NCI-H1092 treated with DMSO at 0.1 percent for 48 hours (cell line): ENCODE measurements at places on chromosomes 16 and 17.

DNA sequence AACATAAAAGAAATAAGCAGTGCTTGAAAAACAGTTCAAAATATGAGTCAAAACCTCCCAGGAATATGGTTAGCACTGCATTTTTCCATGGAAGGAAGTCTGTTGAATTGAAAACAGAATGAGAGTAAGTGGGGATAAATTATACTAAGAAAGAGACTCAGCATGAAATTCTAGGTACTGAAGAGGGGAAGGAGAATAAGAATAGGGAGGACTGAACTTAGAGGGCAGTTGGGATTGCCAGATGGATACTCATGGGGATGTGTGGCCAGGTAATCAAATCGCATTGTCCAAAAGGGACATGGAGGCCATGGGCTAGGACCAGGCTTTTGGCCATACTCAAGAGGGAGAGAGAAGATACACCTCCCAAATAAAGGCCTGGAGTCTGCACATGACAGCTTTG is 247.9 kb downstream of the CDH13 start:
- DNase-seq = no peak

GRCh38 chr16:80803339-80804055 is 901 bp downstream of the CDYL2 start:
- DNase-seq = no peak

- no peak for DNase-seq
Measured at GRCh38 chr16:82358606-82359221, 188.7 kb upstream of the MPHOSPH6 start.

DNA sequence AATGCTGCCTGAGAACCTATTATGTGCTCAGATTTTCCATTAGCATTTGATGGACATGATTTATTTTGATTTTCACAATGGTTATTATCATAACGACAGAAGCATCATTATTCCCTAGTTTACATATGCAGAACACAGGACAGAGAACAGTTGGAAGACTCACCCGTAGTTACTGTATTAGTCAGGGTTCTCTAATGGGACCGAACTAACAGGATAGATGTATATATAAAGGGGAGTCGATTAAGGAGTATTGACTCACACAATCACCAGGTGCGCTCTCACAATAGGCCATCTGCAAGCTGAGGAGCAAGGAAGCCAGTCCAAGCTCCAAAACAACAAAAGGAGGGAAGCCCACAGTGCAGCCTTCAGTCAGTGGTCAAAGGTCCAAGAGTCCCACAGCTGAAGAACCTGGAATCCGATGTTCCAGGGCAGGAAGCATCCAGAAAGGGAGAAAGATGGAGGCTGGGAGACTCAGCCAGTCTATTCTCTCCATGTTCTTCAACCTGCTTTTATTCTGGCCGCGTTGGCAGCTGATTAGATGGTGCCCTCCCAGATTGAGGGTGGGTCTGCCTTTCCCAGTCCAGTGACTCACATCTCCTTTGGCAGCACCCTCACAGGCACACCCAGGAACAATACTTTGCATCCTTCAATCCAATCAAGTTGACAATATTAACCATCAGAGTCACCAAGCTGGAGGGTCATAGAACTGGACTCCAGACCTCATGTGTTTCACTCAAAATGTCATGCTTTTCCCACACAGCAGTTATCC is 92.7 kb upstream of the XYLT1 start:
- DNase-seq = no peak

DNA sequence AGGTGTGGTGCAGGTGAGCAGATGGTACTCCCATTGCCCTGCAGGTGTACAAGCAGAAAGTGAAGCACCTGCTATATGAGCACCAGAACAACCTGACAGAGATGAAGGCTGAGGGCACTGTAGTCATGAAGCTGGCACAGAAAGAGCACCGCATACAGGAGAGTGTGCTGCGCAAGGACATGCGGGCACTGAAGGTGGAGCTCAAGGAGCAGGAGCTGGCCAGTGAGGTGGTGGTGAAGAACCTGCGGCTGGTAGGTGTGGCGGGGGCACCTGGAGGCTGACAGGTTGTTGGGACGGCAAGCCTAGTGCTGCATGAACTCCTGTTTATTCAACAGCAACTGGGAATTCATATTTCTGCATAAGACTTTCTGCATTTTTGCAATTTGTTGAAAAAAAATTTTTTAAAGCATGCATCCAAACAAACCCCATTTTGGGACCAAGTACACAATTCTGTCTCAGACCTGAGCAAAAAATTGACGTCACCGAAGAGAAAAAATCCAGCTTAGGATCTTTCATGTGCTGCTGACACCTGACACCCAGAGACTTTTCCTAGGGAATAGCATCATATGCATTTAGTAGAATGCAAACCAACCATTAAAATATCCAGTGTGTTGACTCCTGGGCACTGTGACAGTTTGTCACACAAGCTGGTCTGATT is 13.5 kb upstream of the DBNDD1 start:
- DNase-seq = no peak

DNA sequence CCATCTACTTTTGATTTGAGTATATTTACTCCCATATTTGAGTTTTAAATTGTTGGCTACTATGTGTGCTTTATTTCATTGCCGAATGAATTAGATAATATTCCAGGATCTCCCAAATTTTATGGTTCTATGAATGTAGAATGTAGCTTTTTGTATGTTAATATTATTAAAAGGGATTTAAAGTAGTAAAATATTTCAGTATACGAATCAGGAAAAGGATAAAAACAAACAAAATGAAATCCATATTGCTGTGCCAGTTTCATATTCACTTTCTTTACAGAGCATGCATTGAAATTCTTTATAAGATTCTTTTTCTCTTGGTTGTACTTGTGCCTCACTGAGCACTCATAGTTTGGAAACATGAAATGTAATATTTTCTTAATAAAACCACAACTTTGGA is 155.1 kb downstream of the CHD9 start:
- no peak for DNase-seq

GRCh38 chr16:3089717-3090592 is 9.1 kb downstream of the ZSCAN10 start:
- peak; percentile 32 for DNase-seq

- DNase-seq = no peak
Measured at GRCh38 chr17:49965524-49965909, 3.5 kb upstream of the DLX4 start.

DNA sequence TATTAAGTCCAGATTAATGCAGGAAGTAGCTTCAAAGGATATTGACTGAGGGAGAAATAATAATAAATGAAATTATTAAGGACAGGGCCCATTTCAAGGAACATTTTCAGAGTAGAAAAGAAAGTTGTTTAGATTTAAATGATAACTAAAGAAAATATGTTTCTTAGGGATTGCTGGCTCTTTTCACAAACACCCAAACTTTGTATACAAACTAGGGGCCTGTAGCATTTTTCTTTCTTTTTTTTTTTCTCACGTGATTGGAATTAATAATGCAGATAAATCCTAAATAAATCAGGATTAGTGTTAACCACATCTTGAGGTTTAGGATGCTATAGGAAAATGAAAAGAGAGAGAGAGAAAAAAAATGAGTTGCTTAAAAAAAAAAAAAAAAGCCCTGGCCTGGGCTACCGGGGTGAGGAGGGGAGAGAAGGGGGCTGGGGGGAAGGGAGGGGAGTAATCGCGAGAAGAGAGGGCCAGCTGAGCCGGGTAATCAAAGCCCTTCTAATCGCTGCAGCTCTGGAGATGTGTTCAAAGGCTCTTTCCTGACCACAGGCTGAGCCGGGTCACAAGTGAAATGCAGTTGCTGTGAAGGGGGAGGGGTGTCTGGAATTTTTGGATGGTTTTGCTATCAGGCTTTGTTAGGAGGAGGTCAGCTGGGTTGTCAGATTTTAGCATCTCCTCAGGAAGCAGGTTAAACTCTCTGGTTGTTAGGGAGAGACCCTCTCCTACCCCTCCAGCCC is 104.6 kb upstream of the ZFHX3 start:
- DNase-seq = peak; percentile 16

- no peak for DNase-seq
Measured at GRCh38 chr17:72576289-72576759, 455.5 kb downstream of the SOX9 start.

DNA sequence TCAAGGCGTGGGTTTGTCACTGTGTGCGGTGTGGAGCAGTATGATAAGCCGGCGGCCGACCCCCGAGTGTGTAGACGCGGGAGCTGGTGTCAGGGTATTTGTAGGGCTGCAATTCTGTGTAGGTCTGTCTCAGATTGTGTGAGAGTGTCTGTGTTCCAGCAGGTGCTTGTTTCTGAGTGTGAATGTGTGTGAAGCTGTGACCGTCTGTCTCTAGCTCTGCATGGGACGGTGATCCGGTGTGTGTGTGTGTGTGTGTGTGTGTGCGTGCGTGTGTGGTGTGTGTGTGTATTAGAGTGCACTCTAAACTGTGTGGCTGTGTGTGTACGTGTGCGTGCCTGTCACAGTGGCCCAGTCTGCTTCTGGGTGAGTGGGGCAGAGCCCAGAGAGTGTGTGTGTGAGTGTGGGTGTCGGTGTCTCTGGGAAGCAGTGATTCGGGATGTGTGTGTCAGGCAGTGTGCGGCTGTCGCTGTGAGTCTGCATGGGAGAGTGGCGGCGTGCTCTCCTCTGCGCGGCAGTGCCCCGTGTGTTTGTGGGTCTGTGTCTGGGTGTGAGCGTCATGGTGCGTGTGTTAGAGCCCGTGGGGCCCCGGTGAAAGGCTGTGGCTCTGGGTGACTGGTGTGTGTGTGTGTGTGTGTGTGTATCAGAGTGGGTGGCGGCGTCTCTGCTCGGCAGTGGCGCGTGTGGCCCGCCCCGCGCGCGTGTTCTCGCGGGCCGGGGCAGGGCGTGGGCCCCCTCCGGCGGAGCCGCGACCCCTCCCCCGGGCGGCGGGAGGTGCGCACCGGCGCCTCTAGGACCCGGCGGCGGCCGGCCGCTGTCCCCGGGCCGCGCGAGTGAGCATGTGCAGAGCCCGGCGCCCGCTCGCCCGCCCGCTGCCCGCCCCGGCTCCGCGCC is at the start of gene WSCD1:
Gene WSCD1, plus strand, starts transcription at position 841 of the 891 bp plus-strand sequence. CDS start 10,280 bp downstream, outside the sequence.
- peak; percentile 14 for DNase-seq

- DNase-seq = no peak
Measured at GRCh38 chr17:48014595-48015111, 22.9 kb downstream of the COPZ2 start.

DNA sequence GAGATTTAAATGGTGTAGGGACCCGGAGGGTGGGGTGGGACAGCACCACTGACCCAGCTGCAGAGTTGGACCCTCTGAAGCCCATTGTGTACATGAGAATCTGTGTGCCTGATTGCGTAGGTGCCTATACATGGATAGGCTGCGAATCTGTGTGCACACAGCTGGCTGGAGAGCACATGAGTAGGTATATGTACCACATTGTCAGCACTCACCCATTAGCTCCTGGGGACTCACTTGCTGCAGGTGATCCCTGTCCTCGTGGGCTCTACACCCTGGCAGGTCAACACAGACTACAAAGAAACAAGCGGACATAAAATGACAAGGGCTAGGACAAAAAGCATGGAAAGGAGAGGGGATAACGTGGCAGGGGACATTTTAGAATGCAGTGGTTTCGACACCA is 11.3 kb upstream of the CETP start:
- no peak for DNase-seq

DNA sequence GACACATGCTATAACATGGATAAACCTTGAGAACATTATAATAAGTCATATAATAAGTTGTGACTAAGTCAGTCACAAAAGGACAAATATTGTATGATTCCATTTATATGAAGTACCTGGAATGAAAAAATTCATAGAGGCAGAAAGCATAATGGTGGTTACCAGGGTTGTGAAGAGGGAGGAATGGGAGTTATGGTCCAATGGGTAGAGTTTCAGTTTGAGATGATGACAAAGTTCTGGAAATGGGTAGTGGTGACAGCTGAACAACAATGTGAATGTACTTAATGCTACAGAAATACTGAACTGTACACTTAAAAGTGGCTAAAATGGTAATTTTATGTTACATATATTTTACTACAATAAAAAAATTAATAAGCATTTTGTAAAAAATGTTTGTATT is 49.7 kb downstream of the MYO1D start:
- DNase-seq = peak; percentile 69

GRCh38 chr17:57004944-57005579 is 27.1 kb downstream of the SCPEP1 start:
- no peak for DNase-seq

GRCh38 chr17:54727624-54728023 is 173.0 kb upstream of the TOM1L1 start:
- DNase-seq = no peak

DNA sequence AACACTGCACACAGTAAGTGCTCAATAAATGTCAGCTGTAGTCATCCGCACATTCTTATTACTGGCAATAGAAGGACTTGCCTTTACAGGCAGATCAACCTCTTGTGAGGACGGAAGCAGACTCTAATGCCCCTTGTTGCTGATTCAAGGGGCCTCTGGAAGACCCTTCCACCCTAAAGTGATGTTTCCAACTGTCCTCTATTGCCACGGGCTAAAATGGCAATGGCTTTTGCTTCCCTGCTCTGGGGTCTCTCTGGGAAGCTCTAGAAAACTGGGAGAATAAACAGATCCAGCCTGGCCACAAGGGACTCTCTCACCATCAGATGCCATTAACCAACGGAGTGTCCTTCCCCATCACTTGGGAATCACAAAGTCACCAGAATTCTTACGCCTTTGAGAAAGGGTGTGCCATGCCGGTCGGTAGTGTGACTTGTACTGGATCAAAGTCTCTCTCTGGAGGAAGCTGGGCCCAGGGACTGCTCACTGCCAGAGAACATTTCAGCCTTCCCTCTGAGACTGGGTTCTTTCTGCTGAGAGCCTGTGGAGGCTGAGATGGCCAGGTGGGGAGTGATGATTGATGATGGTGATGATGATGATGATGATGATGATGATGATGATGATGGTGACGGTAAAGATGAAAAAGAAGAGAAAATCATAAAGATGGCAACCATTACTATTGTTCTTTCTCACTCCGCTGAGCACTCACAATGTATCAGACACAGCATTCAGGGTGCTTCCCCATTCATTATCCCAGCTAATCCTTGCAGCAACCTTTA is 146.8 kb downstream of the CYLD start:
- DNase-seq = no peak

DNA sequence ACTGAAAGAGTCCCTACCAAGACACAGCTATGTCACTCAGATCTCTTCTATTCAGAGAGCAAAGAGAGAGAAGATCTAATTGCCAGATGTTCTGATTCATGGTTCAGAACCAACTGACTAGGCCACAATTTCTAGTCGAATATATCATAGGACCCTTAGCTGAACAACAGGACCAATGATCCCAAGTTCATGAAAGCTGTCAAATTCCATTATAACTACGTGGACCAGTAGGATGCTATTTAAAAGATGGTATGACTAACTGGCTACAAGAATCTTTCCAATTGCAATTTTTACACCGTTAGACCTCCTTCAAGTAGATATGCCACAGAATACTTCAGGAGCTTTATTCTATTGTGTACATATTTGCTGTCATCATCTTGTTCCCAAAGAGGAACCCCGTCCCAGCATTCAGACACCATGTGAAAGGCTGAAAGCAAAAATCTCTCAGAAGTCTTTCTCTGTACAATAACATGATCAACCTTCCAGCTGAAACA is 26.0 kb downstream of the DCUN1D3 start:
- no peak for DNase-seq

DNA sequence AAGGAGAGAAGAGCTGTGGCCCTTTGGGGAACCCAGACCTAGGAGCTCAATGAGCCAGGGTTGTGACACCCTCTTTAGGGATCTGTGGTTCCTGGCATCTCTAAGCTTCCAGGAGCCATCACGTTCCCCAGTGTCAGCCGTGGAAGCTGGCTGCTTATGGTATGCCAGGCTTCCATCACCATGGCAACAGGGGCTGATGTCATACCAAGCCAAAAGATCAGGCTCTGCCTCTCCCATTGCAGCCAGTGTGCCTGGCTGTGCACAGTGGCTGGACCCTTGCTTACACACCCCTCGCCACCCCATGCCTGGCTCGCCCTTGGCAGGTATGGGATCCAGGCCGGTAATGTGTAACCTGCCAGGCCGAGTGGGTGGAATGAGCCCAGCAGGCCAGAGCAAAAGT is 91.1 kb downstream of the SSH2 start:
- no peak for DNase-seq
